Stimulated activated CD4-positive, alpha-beta T cell treated with anti-CD3 and anti-CD28 coated beads, Interleukin-4, amount 100 ng/mL, for 1 hour (primary cell): ENCODE measurements at places on chromosomes 16 and 17.

DNA sequence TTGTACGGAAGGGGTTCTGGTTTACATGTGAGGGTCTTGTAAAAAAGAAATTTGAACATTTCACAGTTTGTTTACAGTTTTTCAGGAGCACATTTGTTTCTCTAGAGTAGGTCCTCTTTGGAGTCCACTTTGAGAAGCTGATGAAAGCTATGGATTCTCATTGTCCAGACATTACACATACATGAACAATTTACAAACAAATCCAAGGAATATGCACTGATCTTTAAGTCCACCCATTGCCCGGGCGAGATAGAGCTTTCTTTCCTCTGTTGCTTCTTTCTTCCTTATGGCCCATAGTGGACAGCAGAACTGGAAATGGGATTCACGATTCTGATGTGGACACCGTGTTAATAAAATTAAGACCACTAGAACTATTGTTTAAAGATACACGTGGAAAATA, 1.9 kb downstream of the DCAF7 start:
- DNase-seq: no peak

DNA sequence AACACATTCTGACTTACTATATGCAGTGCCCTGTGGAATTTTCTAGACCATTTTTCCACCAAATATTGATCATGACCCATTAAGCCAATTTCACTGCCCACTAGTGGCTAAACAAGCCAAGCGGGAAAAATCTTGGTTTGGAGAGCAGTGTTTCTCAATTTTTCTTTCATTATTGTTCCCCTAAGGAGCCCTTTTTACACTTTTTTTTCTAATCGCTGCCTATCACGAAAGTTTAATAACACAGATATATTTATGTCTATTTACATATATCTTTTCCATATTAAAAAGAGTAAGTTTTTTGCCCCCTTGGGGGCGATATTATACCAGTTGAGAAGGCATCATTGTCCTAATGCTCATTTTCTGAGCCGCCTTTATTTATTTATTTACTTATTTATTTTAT, 10.8 kb upstream of the TLCD3B start:
- no peak for DNase-seq

GRCh38 chr17:29369831-29370735, 20.1 kb upstream of the TAOK1 start:
- DNase-seq: peak; percentile 33

GRCh38 chr17:30172560-30172959, 55.9 kb downstream of the NSRP1 start:
- no peak for DNase-seq

- DNase-seq: no peak
Measured at GRCh38 chr17:57609125-57609877, 135.8 kb downstream of the CCDC182 start.

GRCh38 chr16:64656471-64656870, 465.4 kb downstream of the CDH11 start:
- DNase-seq: no peak

DNA sequence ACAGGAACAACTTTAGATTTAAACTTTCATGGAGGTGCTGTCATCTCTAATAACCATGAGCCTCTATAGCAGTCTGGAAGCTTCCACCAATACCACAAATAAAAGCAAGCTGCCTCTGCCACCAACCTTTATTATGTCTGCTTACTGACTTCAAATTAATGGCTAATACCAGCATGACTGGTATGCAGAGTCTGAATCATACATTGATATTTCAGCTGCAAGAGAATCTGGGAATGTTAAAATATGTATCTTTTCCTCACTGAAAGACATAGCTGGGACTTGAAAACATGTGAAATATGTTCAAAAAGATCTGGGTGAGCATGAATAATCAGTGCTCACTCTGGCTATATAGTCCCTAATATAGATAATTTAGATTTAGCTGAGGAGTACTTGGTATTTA, 488.6 kb downstream of the CDH8 start:
- DNase-seq: no peak

- no peak for DNase-seq
Measured at GRCh38 chr16:65254144-65254543, 132.3 kb upstream of the CDH11 start.

DNA sequence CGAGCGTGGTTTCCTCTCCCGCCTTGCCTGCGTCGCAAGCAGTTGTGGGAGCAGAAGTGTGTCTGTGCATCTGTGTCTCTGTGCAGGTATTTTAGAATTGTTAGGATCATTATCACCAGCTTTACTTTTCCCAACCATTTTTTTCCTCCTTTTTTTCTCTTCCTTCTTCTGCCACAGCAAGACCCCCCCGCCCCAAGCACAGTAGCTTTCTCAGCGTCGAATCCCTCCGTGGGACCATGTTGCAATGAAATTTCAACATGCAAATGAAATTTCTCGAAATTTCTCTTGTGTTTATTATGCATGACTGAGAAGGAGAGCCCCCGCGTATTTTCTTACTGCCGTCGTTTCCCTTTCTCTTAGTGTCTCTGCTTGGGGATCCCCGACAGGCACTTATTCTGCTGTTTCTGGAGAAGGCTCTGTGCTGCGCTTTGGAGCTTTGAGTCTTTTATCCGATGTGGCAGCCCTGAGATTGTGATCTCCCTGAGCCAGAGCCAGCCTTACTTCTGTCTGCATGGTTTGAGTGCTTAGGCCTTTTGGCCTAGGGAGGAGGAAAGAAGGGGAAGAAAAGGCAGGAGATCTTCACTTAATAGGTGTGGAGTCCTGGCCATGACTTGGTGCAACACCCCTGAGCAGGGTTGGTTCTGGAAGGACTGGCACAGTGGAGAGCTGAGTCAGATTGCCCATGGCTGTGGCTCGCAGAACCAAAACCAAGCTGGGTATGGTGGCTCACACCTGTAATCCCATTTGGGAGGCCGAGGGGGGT, 5.0 kb downstream of the ARMC7 start:
- no peak for DNase-seq

- DNase-seq: no peak
Measured at GRCh38 chr16:28558456-28558855, 4.7 kb downstream of the SGF29 start.

DNA sequence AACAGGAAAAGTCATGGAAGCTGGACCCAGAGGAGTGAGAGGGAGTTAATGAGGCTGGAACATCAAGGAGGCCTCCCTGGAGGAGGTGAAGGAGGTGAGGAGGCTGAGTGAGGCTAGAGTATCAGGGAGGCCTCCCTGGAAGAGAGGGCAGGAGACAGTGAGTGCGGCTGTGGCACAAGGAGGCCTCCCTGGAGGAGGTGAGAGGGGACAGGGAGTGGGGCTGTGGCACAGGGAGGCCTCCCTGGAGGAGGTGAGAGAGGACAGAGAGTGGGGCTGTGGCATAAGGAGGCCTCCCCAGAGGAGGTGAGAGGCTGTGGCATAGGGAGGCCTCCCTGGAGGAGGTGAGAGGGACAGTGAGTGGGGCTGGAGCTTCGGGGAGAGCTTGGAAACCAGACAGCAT, 5.5 kb downstream of the CAMKK1 start:
- no peak for DNase-seq

GRCh38 chr17:18065546-18065945, 22.2 kb upstream of the DRG2 start:
- no peak for DNase-seq

GRCh38 chr17:79322211-79323123, 247.8 kb downstream of the ENGASE start:
- DNase-seq: no peak

DNA sequence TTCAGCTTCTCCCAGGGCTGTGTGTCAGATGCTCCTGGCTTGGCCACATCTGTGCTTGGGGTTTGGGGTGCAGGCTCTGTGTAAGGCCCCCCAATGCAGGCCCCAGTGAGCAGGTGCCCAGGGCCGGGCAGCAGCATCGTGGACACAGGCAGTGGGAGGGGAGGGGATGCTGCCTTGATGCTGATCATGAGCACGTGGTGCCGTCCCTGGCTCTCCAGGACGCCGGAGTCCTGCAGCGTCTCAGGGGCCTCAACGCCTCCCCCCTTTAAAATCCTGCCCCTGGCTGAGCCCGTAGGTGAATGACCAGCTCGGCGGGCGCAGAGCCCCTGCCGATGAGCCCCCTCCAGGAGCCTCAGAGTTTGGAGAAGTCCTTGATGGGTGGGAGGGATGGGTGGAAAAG, 9.0 kb downstream of the METRNL start:
- no peak for DNase-seq

- no peak for DNase-seq
Measured at GRCh38 chr16:6374821-6375220, 957.8 kb upstream of the RBFOX1 start.

GRCh38 chr16:78249056-78249455, 149.6 kb downstream of the WWOX start:
- no peak for DNase-seq

- no peak for DNase-seq
Measured at GRCh38 chr17:50882851-50883250, 16.7 kb upstream of the TOB1 start.

GRCh38 chr16:85425074-85425662, 188.0 kb upstream of the GSE1 start:
- no peak for DNase-seq

DNA sequence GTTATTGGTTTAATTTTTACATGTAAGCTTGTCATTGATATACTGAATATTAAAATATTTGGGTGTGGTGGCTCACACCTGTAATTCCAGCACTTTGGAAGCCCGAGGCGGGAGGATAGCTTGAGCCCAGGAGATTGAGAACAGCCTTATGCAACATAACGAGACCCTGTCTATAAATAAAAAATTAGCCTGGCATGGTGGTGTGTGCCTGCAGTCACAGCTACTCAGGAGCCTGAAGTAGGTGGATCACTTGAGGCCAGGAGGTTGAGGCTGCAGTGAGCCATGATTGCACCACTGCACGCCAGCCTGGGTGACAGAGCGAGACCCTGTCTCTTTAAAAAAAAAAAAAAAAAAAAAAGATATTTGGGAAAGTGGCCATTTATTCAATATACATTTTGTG, 32.3 kb downstream of the NFAT5 start:
- DNase-seq: no peak

DNA sequence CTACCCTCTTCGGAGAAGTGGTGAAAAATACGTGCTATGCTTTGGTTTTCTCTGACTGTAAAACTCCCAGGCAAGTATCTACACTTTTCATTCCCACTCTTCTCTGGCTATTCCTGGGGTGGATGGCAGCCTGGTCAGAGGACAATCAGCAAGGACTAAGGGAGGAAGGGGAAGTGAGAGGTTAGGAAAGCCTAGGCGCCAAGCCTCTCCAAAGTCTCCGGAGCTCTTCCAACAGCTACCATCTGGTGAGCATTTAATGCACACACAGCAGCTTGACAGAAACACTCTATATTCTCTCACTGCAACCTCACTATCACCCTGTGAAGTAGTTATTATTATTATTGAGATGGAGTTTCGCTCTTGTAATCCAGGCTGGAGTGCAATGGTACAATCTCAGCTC, 65.1 kb downstream of the WSCD1 start:
- no peak for DNase-seq

DNA sequence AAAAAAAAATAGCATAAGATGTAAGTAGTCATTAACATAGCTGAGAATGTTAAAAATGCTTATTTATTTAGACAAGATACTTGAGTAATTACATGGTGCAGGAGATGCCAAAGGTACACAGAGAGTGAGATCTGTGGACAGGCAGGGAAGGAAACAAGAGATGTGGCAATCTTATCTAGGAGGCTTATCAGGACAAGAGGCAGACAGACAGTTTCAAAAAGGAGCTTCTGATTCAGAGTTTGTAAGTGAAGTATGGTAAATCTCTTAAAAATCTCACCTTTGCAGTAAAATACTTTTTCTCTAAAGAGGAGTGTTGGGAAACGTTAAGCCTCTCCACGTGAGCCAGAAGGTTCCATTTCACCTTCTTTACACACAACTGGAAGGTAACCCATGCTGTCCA, 19.9 kb upstream of the GHDC start:
- no peak for DNase-seq

- DNase-seq: no peak
Measured at GRCh38 chr16:89476811-89477261, 13.5 kb downstream of the ANKRD11 start.

GRCh38 chr17:63786971-63787711, 13.2 kb downstream of the DDX42 start:
- DNase-seq: no peak

DNA sequence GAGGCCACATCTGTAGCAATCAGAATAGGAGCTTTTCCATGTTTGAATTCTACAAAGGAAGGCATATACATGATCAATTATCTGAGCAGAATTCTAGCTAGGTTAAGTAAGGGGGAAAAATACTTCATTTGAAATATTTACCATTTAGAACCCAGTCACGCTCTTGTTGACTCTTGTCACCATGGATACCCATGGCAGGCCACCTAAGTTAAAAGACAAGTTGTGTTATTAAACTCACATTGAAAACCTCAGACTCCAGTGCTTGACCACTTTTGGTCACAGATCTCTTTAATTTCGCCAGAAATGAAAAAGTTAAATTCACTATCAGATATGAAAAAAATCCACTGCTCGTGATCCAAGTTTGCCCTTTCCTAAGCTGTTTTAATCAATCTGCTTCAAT, 4.1 kb downstream of the DDX5 start:
- no peak for DNase-seq

- DNase-seq: peak; percentile 57
Measured at GRCh38 chr17:39231591-39232551, 6.1 kb upstream of the STAC2 start.

DNA sequence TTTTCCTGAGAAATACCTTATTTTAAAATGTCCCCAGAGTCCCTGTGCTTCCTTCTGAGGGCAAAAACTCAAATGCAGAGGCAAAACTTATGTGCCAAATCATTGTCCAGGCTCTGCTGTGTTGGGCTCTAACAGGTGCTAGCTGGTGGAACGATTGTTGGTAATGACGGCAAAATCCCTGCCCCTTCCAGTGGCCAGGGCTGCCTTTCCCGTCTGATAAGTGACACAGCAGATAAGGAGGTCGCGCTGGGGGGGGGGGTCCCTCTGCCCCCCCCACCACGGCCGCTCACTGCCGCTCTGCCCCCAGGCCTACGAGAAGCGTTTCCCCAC, 29.1 kb downstream of the SEC14L5 start:
- no peak for DNase-seq

DNA sequence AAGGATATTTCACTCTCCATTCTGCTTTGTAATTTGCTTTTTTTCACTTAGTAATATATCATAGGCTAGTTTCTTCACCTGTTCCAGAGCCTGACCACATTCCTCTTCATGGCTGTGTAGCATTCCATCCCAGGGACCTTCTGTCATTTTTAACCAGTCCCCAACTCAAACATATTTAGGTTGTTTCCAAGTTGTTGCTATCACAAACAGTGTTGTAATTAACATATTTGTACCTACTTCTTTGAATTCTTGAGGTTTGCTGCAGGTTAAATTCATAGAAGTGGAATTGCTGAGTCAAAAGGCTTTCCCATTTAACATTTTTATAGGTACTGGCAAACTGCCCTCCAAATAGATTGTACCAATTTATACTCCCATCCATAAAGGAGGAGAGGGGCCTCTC, 65.1 kb upstream of the MED9 start:
- DNase-seq: no peak
